ENCODE measurements at places on chromosomes 6 and 20. TPM values are rescaled to one million over a fixed set of nuclear protein-coding genes. Genes with fewer than 3 reads are reported as not detected.

CPXM1 gene
- total RNA-seq, result 0.83 TPM

PTCRA gene
- total RNA-seq, result not detected

MYCT1 gene
- 0.44 TPM for total RNA-seq

SLC22A16 gene
- 0.15 TPM for total RNA-seq

FLRT3 gene
- total RNA-seq, result 5.0 TPM

MOCS3 gene
- total RNA-seq, result 13.6 TPM

CLIC5 gene
- total RNA-seq, result not detected

PCMT1 gene
- 96.8 TPM for total RNA-seq

SLC35D3 gene
- total RNA-seq, result not detected

CFAP206 gene
- 0.50 TPM for total RNA-seq

ZSWIM1 gene
- 7.3 TPM for total RNA-seq

HEBP2 gene
- total RNA-seq, result 41.2 TPM

RAMACL gene
- 2.5 TPM for total RNA-seq

NNAT gene
- 1.5 TPM for total RNA-seq

TBCC gene
- total RNA-seq, result 52.5 TPM

CAGE1 gene
- total RNA-seq, result 0.17 TPM

CCM2L gene
- total RNA-seq, result not detected

DACT2 gene
- total RNA-seq, result not detected

SPATS1 gene
- not detected for total RNA-seq

STX16 gene
- 52.9 TPM for total RNA-seq
